ENCODE measurements at places on chromosomes 12 and 14.

GRCh38 chr12:53506450-53506785, 866 bp downstream of the NPFF start:
- no peak for DNase-seq

- DNase-seq: no peak
Measured at GRCh38 chr14:65772921-65773574, 360.5 kb downstream of the FUT8 start.

- no peak for DNase-seq
Measured at GRCh38 chr14:98368221-98368620, 903.8 kb downstream of the BCL11B start.

- DNase-seq: no peak
Measured at GRCh38 chr14:75459099-75459741, 31.4 kb downstream of the JDP2 start.

DNA sequence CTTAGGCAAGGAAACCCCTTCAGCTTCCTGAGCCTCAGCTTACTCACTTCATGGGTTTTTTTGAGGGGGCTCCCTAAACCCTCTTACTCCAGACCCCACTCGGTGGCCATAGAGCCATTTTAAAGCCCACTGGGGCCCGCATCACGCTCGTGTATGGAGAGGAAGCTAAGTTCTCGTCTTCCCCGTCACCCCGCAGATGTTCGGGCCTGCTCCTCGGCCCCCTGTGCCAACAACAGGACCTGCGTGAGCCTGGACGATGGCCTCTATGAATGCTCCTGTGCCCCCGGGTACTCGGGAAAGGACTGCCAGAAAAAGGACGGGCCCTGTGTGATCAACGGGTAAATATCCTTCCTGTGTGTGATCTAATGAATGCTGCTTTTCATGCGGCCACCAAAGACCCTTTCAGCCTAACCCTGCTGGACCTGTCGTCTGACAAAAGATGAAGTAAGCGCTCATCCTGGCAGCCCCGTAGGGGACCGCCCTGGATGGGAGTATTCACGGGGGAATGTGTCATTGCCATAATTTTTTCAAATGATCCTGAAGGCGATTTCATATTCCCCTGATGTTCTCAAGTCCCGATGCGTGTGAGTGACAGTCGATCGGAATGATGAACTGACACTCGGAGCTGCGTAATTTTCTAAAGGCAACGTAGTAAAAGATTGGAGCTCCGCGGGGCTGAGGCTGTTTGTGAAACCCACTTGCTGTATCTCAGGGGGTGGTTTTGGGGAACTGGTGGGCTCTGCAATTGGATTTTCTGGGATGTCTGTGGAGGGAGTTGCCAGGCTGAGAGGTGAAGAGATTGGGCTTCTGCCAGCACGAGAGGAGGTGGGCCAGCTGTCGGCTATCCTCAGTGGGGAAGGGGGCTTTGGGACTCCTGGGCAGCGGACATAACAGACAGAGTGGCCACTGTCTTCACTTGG, 5.4 kb downstream of the DLK1 start:
- DNase-seq: no peak

- DNase-seq: no peak
Measured at GRCh38 chr14:22978487-22978837, 3.9 kb downstream of the AJUBA start.

DNA sequence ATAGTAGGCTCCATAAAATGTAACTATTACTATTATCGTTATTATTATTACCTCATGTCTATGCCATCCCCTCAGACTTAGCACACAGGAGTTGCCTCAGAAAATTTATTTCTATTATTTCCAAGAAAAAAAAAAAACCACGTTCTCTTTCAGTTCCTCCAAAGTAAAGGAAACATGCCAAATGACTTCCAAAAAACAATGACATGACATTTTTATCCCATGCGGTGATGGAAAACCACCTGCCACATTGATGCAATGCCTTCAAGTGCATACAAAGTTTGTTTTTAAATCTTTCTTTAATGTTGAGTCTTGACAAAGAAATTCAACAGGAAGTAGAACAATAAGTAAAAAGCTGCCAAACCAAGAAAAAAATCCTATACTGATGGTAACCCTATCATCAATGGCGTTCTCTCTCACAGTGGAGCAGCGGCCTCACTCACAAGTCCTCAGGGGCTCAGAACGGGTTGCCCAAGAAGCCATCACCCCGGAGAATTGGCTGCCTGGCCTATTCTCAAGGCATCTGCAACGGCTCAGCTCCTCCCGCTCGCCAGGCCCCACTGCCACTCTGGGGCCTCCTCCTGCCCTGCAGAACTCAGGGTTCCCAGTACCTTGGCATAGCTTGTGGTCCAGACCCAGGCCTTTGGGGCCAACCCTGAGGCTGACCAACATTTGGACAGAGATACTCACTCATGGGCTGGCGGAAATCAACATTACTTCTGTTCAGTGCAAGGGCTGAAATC, 51.9 kb downstream of the SERPINA3 start:
- DNase-seq: no peak

DNA sequence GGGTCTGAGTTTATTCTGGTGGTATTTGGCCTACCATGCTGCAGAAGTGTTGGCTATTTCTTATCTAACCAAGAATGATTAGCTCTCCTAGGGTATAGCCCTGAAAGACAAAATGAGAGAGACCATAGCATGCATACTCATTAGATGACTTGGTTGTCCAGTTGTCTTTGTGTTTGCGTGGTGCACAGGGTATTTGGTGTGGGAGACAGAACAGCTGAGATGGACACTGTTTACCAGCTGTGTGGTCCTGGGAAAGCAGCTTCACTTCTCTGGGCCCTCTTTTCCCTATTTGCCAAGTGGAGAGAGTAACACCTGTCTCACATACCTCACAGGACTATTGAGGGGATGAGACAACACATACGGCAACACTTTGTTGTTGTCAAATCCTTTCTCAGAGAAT, 95.6 kb downstream of the SLC8A3 start:
- no peak for DNase-seq
